ENCODE measurements at places on chromosomes 1 and 21.

GRCh38 chr1:170075186-170075585 lies 691 bp upstream of the KIFAP3 start:
- DNase-seq, result no peak

GRCh38 chr1:164667600-164667999 lies 108.6 kb downstream of the PBX1 start:
- no peak for DNase-seq

DNA sequence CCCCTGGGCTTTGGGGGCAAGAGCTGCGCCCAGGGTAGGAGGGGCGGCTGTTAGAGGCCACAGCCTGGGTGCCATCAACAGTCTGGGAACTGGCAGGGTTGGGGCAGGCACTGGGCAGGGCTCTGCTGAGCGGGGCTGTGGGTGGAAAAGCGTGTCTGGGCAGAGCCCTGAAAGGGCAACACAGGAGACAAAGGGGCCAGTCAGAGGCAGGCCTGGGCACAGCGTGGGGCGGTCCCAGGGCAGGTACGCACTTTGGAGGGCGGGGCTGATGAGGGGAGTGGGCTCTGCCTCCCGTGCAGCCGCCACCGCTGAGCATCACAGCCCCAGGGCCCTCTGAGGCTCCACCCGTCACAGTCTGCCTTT lies 13.9 kb downstream of the CELSR2 start:
- DNase-seq, result no peak

DNA sequence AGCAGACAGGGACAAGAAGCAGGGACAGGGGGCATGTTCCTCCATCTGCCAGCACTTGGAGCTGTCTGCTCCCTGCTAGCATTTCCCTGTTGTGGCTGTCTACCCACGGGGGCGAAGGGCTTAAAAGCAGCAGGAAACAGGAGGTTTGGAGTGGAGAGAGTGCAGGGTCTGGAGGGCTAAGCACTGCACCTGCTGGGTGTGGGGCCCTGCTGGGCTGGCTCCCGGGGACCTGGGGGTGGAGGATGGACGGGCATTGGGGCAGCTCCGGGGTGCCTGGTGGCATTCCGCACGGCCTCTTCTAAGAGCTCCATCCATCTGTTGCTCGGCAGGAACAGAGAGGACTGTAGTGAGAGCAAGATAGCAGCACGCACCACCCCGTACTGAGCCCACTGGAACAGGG lies 21.2 kb downstream of the LRRC71 start:
- DNase-seq, result no peak

- DNase-seq, result no peak
These were observed 2.0 kb upstream of the B3GALT5 start for GRCh38 chr21:39610703-39611102.

DNA sequence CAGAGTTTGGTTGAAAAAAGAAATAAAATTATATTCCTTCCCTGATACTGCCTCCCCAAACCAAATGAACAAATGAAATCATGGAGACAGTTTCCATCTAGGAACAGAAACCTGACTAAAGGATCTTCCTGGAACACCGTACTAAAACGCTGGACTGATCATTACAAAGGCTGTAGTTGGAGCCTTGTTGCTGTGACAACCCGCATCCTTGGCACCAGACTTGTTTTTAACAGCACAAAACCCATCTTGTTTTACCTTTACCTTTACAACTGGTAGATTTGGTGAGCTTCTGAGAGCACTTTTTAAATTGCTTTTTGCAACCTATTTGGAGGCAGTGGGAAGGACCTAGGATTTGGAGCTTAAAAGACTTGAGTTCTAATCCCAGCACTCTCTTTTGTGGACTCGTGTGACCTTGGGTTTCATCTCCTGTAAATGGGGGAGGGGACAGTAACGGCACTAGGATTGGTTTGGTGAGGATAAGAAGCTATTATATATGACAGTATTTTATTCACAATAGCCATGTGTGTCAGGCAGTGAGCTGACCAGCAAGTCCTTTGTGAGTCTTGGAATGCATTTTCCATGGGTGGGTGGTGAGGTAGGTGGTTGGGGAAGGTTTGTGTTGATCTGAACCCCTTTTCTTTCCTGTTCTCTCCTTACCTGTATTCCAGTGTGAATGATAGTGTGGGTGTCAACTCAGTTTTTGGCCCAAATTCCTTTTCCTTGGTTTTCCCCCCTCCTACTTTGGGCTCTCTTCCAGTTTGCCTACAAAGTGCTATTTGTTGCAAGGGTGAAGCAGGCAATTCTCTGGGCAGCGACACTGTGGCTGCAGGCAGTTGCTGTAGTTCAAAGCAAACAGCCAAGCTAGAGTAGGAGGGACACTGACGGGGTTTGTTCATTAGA lies 12.6 kb downstream of the LRRC8D start:
- DNase-seq, result no peak

- no peak for DNase-seq
These were observed 325.1 kb downstream of the ADGRL2 start for GRCh38 chr1:82125866-82126265.

GRCh38 chr1:12616709-12617373 lies 1.2 kb downstream of the DHRS3 start:
- no peak for DNase-seq

DNA sequence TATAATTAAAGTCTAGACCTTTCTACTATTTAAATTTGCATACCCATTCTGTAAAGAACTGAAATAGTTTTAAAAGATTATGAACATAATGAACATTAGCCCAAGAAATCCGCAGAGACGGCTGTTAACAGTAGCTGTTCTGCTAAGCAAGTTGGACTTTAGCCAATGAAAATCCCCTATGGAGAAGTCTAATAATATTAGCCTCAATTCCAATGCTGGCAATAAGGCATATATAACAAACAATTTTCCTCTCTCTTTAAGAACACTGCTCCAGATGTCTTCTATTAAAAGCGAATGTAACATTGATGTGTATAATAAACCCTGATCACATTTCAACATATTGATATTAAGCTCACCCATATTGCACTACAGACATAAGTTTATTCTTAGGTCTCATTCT lies 221.3 kb upstream of the KCTD3 start:
- no peak for DNase-seq

DNA sequence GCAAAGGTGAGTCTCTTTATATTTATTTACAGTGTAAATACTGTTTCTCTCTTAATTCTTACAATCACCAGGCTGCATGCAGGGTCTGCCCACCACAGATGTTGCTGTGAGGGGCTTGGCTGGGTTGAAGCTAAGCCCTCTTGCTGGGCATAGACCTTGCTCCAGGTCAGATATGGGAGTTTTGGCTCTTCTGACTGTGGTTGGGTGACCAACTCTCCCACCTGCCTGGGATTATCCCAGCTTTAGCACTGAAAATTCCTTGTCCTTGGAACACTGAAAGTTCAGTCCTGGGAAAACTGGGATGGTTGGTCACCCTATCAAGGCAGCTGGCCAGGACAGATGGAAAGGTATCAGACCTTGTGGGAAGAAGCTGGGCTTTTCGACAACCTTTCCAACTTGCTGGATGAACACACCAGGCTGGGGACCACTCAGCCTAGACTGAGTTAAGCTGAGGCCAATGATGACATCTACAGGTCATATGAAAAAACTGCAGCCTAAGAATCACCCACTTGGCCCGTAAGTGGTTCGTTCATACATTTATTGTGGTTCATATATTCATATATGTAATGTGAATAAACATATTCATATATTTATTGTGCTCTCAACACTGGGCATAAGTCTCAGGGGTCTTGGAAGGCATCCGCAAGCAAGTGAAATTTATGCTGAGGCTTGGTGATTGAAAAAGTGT lies 26.6 kb upstream of the HPDL start:
- DNase-seq, result no peak

DNA sequence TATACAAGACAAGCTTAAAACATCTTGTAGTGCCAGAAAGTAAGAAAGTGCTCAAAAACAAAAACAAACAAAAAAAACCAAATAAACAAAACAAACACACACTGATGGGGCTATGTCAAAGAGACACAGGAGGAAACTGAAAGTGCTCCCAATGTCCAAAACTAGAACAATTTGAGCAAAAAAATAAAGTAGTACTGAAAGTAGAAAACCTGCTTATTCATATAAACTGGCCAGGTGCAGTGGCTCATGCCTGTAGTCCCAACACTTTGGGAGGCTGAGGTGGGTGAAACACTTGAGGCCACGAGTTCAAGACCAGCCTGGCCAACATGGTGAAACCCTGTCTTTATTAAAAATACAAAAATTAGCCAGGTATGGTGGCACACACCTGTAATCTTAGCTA lies 129.9 kb downstream of the GLUL start:
- no peak for DNase-seq

- no peak for DNase-seq
These were observed 647 bp downstream of the RO60 start for GRCh38 chr1:193060115-193060403.

DNA sequence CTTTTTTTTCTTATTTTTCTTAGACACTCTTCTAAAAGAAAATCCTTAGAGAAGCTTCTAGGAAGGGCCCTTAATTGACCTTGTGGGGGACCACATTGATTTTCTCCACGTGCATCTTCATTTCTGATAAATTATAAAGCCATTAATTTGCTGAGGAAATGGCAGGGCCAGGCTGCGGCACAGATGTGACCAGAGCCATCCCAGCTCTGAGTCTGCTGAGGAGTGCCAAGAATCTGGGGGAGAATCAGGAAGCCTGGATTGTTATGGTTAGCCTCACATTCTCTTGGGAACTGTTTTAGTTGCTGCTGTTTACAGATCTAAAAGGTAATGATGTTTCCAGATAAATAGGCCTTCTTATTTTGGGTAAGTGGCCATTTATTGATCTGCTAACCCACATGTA lies 16.2 kb downstream of the PROX1 start:
- no peak for DNase-seq

DNA sequence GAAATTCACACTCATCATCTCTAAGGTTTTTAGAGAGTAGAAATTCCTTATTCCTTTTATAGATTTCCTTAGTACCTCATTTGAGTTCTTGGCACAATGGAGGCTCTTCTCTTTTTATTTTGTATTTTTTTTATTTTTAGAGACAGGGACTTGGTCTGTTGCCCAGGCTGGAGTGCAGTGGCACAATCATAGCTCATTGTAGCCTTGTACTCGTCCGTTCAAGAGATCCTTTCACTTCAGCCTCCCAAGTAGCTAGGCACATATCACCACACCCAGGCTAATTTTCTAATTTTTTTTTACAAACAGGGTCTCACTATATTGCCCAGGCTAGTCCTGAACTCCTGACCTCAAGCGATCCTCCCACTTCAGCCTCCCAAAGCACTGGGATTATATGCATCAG lies 29.6 kb downstream of the RGL1 start:
- DNase-seq, result no peak

DNA sequence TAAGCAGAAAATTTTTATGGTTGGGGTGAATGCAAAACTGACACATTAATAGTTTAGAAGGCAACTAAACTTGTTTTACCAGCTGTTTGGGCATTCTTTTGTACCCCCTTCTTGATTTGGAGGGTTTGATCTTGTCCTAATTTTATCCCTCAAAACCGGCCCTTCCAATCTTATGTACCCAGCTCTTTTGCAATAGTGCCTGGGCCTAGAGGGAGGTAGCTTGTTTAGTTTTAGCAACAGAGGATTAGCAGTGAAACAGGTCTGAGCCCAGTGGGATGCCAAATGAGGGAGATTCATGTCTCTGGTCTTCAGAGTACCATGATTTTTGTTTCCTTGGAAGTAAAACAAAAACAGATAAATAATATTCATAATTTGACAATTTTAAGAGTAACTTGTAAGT lies 45.1 kb downstream of the CRP start:
- no peak for DNase-seq

DNA sequence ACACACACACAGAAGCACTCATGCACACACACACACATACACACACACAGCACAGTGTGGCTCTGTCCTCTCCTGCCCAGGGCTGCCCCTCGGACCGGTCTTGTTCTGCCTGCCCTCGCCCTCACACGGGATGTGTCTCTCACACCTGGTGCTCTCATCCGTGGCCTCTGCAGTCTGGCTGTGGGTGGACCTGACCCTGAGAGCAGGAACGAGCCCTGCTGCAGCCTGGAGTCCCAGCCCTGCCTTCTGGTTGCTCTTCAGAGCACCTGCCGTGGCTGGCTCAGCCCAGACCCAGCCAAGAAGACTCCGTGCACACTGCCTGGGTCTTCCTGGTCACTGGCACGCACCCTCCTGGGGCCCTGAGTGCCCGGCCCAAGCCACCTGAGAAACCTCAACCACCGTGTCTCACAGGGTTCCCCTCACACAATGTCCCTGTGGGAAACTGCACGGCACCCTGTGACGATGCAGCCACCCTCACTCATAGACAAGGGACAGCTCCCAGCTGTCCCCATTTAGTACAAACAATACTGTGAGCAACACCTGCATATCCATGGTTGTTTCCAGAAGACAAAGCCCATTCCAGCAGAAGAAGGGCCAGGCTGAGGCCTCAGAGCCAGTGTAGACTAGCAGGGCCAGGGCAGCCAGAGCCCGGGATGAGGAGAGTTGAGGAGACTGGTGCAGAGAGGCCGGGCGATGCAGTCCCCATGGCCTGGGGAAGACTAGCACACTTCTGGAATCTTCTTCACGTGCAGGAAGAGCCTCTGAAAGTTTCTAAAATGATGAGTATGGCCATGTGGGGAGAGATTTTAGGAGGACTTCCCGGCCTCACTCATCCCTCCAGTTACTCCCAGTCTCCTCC lies 234.0 kb downstream of the NPHP4 start:
- no peak for DNase-seq

GRCh38 chr1:98034505-98034904 lies 113.7 kb upstream of the DPYD start:
- no peak for DNase-seq

DNA sequence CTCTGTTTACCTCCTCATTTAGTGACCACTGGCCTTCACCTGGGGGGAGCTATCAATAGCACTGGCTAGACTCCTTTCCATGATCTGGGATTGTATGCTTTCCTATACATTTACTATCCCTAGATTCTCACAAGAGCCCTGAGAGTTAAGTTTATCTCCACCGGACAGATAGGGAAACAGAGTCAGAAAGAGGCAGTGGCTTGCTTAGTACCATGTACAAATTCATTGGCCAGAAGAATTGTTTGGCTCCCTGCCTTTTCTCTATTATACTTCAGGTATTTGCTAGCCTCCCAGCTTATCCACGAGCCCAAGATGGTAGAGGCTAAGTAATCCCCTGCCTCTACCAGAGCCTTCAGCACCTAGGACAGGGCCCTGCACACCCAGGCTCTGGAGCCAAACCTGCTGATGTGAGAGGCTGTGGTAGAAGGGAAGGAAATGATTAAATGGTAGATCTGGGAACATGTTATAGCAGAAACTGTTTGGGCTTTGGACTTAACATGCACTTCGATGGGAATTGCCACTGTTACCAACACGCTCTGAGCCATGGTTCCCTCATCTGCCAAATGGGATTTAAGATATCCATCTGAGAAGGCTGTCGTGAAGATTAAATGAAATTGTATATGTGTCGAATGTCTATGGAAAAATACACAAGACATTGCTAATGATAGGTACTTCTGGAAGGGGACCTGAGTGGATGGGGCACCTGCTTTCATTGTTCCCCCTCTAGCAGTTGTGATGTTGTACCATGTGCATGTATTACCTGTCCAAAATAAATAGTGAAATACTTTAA lies 3.1 kb upstream of the BLACAT1 start:
- no peak for DNase-seq

DNA sequence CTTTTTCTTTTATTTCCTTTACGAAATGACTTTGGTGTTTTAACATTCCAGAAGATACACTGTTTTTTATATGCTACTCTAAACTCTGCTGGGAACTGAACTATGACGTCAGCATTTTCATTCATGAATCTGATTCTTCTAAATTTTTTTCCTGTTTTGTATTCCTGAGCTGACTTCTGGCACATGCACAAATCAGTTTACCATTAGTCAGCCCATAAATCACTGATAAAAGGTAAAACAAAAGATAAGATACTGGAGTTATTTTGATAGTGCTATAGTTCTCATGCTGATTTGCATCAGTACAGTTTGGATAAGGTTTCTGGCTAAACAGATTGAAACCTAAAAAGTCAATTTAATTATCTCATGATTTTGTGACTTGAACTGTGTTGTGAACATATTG lies 10.4 kb downstream of the CAMTA1 start:
- no peak for DNase-seq

Measured in GM12878 (cell line).